Left ventricle myocardium inferior (tissue), 1 donor: ENCODE measurements at places on chromosomes 2 and 18.

GRCh38 chr2:206565666-206566065 lies 76.6 kb upstream of the FAM237A start:
- DNase-seq, result no peak

DNA sequence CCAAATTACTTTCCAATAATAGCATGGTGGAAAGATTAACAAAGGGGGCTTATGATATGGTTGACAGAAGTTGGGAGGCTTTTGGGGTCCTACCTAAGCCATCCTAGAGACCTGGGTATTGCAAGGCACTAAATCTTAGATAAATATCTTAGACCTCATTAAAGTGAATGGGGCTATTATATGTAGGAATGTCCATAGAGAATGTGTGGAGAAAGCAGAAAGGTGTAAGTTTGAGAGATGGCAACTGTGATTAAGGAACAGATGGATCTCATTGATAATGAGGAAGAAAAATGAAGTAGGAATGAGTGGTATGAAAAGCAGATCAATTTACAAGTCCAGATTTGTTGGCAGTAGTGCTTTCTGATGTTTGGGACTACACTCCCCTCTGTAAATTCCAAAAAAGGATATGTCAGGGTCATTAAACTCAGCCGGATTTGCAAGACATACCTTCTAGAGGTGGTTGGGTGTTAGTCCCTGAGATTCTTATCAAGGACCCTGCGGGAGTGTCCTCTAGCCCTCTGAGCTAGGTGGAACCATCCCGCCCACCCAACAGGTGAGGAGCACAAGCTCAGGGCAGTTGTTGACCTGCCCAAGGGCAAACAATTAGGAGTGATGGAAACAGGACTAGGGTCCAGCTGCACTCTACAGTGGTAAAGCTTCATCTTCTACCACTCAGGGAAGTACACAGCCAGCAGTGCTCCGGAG lies 12.1 kb downstream of the TCF7L1 start:
- no peak for DNase-seq

DNA sequence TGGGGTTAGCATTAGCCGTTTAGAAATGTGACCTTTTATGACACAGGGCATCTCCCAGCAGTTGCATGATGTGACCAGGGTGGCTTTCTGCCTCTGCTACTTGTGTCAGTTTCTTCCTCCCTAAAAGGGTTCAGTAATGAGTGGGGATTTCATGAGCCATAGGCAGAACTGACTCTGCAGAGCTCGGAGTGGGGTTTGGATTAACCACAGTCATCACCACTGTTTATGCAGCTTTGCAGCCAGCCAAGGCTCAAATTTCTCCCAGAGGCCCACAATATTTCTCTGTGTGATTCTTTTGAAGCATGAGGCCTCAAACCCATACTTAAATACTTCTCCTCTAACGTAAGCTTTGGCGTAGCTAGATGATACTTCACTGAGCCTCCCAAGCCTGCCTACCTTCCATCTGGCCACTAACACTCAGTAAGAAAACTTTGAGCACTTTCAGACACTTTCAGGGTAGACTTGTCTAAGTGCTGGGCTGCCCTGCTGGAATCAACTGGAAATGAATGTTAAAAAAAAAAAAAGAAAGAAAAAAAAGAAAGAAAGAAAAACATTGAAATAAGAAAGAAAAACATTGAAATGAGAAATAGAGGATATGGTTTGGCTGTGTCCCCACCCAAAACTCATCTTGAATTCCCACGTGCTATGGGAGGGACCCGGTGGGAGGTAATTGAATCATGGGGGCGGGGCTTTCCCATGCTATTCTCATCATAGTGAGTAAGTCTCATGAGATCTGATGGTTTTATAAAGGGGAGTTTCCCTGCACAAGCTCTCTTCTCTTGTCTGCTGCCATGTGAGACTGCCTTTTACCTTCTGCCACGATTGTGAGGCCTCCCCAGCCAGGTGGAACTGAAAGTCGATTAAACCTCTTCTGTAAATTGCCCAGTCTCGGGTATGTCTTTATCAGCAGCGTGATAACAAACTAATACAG lies 11.5 kb upstream of the LAPTM4A start:
- no peak for DNase-seq

GRCh38 chr2:128315829-128316776 lies 2.6 kb downstream of the HS6ST1 start:
- peak; percentile 11 for DNase-seq

- DNase-seq, result no peak
These were observed 182.1 kb downstream of the ETAA1 start for GRCh38 chr2:67579216-67579615.
